SK-N-SH (cell line): ENCODE measurements at places on chromosomes 11 and 22. TPM values are rescaled to one million over a fixed set of nuclear protein-coding genes. Genes with fewer than 3 reads are reported as not detected.

The C11orf87 gene
- 0.36 and 0.49 TPM in 2 replicates for polyA plus RNA-seq

The FREY1 gene
- 0.30 and 0.49 TPM in 2 replicates for polyA plus RNA-seq

The MYO7A gene
- 0.08 and 0.11 TPM in 2 replicates for polyA plus RNA-seq

The PVALB gene
- not detected in 2 replicates for polyA plus RNA-seq

The GGTLC3 gene
- polyA plus RNA-seq, result 0.13 TPM in 1 of 2 replicates, not detected in the other

The ZP1 gene
- not detected in 2 replicates for polyA plus RNA-seq

The MOGAT2 gene
- polyA plus RNA-seq, result 0.03 TPM in 1 of 2 replicates, not detected in the other

The GAL gene
- 1.6 and 1.8 TPM in 2 replicates for polyA plus RNA-seq

The SHANK2 gene
- under 0.01 and 0.03 TPM in 2 replicates for polyA plus RNA-seq

The NLRP6 gene
- polyA plus RNA-seq, result not detected in 2 replicates

The ABCC8 gene
- polyA plus RNA-seq, result 0.71 and 1.1 TPM in 2 replicates

The NXPE1 gene
- polyA plus RNA-seq, result not detected in 2 replicates

The SMTNL1 gene
- polyA plus RNA-seq, result not detected in 2 replicates

The PHOX2A gene
- 65.0 and 75.6 TPM in 2 replicates for polyA plus RNA-seq

The TEAD1 gene
- 31.2 and 37.8 TPM in 2 replicates for polyA plus RNA-seq

The SLC35C1 gene
- polyA plus RNA-seq, result 6.2 and 6.5 TPM in 2 replicates

The APOBEC3A gene
- not detected in 2 replicates for polyA plus RNA-seq

The RASL10A gene
- polyA plus RNA-seq, result 0.18 and 0.36 TPM in 2 replicates

The APIP gene
- 21.3 and 22.5 TPM in 2 replicates for polyA plus RNA-seq

The NCAM1 gene
- polyA plus RNA-seq, result 19.4 and 20.7 TPM in 2 replicates

The BCR gene
- polyA plus RNA-seq, result 27.0 and 50.9 TPM in 2 replicates

The OR2AG2 gene
- not detected in 2 replicates for polyA plus RNA-seq

The CNGA4 gene
- 0.08 and 0.13 TPM in 2 replicates for polyA plus RNA-seq

The YPEL1 gene
- polyA plus RNA-seq, result 2.4 and 2.7 TPM in 2 replicates

The SAA2 gene
- polyA plus RNA-seq, result not detected in 2 replicates

The SEC14L2 gene
- 14.0 and 16.1 TPM in 2 replicates for polyA plus RNA-seq

The USH1C gene
- polyA plus RNA-seq, result not detected in 2 replicates

The AASDHPPT gene
- polyA plus RNA-seq, result 17.3 and 19.1 TPM in 2 replicates

The P2RX6 gene
- polyA plus RNA-seq, result 7.1 and 12.9 TPM in 2 replicates
